Mucosa of gallbladder (tissue), 1 donor: ENCODE measurements at places on chromosomes 6 and 20. TPM values are rescaled to one million over a fixed set of nuclear protein-coding genes. Genes with fewer than 3 reads are reported as not detected.

DNA sequence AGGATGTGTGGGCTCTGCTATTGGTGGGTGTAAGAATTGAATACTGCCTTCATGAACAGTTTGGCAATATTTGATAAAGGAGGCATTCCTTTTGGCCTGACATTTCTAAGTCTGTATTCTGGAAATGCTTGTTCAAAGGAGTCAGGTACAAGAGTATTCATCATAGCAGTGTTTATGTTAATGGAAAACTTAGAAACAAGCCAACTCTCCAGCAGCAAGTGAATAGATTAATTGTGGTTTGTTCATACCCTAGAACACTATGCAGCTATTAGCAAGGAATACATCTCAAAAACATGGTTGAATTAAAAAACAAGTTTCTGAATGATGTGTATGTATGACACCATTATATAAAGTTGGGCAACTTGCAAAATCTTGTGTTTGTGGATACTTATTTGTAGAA, 195.8 kb downstream of the ZFAND3 start:
- no peak for DNase-seq

BTN1A1 gene
- not detected for total RNA-seq

PLG gene
- total RNA-seq = 3.9 TPM

MROH8 gene
- 1.8 TPM for total RNA-seq

PNPLA1 gene
- total RNA-seq = 0.14 TPM

DNA sequence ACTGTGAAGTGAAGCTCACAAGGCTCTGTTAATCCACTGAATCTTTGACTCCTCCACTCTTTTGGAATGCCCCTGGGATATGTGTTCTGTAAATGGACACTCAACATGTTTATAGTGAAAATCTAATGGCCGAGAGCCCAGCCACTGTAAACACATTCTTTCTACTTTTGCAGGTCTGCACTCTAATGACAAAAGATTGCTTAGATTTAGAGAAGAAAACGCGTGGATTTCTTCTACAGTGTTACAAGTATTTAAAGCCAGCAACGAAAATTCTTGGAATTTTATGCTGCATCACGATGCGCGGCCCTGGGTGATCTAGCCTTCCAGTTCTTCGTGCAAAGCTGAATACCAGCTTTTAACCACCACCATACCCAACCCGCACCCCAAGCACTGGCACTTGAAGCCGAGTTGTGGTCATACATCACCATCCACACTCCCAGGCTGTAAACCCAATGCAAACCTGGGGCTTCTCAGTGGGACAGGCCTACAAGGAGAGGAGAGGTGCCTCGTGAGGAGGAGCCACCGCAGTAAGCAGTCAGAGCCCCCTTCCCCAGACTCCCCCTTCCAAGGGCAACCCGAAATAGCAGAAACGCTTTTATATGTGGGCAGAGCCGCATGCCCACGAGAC, 3.7 kb upstream of the FOXO3 start:
- peak; percentile 50 for DNase-seq

DNA sequence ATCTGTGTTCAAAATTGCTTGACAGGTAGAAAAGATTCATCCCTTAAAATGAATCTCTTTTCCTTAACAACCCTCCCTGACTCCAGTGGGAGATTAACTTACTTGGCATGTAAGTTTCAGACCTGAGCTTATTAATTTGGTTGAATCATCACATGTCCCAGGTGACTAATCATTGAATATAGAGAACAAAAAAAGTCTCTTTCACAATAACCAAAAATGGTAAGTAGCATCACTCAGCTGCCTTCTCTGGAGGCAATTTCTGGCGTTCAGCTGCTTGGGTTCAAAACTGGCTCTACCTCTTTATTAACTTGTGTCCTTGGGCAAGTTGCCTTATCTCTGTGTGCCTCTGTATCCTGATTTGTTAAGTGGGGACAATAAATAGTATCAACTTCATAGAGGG, 2.9 kb downstream of the C6orf141 start:
- DNase-seq = no peak

DNA sequence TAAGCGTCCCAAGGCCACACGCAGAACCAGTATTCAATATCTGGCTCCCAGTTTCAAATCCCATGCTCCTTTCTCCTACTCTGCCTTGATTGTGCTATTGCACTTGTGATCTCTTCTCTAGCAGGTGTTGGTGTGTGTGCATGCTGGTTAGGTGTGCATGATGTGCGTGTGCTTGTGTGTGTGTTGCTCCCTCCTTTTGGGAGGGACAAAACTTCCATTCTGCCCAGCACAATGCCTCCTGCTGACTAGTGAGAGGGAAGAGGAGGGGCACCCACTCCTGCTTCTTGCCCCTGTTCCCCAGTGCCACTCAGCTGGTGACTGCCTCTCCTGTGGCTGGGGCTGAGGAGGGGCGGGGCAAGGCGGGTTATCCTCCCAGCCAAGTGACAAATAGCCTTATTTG, 19.7 kb downstream of the CD40 start:
- no peak for DNase-seq

- no peak for DNase-seq
These were observed 29.6 kb downstream of the GCNT2 start for GRCh38 chr6:10550764-10551163.

DNA sequence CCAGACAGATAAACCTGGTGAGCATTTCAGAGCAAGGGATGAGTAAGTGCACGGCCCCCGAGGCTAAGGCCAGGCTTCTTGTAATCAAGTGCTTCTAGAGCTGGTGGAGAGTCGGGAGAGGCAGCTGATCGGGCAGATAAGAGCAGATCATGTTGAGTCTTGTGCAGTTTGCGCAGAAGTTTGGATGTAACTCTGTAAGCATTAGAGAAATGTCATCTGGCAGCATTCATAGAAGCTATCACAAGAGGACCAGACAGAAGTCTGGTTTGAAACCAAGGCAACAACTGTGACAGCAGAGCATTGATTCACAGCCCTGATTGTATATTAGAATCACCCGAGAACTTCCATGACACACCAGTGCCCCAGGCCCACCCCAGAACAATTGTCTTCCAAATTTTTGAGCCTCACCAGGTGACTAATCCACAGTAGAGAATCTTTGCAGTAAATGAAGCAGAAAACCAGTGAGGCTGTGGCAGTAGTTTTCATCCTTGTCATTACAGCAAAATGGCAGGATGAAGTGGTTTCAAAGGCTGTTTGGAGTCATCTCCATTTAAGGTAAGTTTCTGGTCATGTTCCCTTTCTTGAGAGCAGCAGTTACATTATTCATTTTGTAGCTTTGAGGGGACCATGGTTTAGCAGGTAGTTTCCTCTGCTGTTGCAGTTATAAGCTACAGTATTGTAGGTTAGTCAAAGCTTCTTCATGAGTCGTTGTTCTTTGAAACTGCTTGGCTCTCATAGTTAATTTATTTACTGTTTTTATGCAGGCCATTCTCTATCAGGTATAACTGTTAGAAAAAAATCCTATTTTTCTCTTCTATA, 84.1 kb downstream of the RNF217 start:
- no peak for DNase-seq

TRIM31 gene
- total RNA-seq = 3.1 TPM

ZKSCAN3 gene
- 8.6 TPM for total RNA-seq

SLC35F1 gene
- total RNA-seq = 1.1 TPM

MEP1A gene
- not detected for total RNA-seq

GRCh38 chr20:22762576-22763256, 178.3 kb upstream of the FOXA2 start:
- no peak for DNase-seq

GRCh38 chr6:14804785-14805210, 441.1 kb upstream of the JARID2 start:
- peak; percentile 94 for DNase-seq

BMP2 gene
- total RNA-seq = 55.8 TPM

DNA sequence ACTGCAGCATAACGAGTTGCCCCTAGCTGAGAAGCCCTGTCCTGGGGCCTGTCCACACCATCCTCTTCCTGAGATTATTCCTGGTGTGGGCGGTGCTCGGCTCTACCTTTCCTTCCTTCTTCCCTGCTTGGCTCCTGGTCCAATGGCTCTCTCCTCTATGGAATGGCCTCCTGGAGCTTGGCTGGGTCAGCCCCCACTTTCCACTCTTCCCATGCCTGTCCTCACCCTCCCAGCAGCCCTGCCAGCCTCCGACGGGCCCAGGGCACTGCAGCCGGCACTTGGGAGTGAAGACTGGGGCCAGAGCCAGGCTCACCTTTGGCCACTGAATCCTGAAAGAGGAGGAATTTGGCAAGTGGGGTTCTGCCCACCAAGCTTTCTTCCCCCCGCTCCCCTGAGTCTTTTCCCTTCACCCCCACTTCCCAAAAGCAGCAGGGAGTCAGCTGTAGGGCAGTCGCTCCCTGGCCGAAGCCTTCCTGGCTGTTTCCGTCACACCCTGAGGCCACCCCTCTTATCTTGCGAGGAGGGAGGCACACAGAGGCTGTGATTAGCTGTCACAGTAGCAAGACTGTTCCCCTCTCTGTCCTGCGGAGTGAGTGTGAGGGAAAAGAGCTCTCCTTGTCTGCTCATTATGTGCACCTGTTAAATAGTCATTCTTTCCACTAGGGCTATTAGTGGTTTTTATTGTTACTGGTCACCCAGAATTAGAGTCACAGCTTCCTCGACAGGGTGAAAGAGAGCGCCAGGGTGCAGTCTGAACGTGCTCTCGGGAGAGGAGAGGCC, 6.3 kb upstream of the CDSN start:
- DNase-seq = no peak

RALGAPB gene
- total RNA-seq = 36.5 TPM

PLN gene
- total RNA-seq = 152 TPM

- no peak for DNase-seq
These were observed 1326.3 kb upstream of the GJE1 start for GRCh38 chr6:140806431-140806830.

IMPG1 gene
- total RNA-seq = not detected

DNA sequence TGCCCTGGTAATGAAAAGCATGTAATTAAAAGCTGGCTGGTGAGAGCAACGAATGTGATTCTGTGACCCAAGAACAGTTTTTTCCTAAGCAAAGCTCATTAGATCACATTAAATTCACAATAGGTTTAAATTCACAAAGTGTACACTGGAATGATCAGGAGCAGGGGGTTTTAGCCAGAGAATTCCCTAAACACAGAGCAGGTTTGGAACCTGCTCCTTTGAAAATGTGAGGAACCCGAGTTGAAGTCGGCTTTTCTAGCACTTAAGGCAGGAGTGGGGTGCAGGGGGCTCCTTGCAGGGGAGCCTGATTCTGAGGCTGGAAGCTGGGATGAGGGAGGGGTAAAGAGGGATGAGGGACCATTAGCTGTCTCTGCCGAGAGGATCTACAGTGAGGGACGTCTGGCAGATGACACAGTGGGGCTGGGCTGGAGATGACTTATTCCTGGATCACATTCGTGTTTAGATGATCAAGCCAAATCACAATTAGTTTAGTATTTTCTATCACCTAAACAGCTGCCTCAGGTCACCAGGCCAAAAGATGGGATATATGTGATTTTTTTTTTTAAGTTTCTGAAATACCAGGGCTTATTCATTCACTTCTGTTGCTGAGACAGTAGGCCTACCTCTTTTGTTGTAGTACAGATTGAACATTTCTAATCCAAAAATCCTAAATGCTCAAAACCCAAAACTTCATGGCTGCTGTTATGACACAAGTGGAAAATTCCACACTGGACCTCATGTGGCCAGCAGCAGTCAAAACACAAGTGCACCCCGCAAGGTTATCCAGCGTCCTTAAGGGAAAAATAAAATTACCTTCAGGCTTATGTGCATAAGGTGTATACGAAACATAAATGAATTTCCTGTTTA, 93.1 kb upstream of the HIVEP1 start:
- no peak for DNase-seq

TRIM15 gene
- 19.6 TPM for total RNA-seq

DNA sequence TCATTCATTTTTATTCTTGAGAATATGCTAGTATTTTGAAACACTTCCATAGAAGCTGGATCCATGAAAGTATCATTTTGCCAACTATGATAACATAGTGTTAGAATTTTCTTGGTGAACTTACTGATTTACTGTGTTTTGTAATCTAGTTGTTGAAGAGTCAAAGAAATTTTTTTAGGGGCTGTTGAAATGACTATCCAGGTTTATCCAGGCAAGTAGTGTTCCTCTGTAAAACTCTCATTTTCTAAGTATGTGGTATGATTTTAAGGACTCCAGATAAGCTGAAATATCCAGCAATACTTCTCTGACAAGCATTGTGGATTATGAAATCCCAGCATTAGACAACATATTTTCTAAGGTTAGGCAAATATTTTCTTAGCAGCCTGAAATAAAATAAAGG, 95.9 kb downstream of the GRIK2 start:
- no peak for DNase-seq

DNA sequence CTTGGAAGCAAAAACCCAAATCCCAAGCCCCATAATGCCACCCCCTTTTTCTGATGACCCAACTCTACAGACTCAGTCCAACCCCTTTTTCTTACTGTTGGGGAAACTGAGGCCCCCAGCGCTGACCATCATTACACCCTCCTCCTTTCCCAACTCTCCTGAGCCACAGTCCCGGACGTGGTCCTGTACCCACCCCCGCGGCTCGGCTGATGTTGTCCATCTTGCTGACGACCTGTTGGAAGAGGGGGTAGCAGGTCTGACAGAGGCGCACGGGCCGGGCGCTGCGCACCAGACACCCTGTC, 533 bp downstream of the OSTM1 start:
- no peak for DNase-seq

GRCh38 chr6:105994591-105995390, 91.3 kb upstream of the PRDM1 start:
- peak; percentile 60 for DNase-seq

MYCT1 gene
- total RNA-seq = 6.8 TPM

DNA sequence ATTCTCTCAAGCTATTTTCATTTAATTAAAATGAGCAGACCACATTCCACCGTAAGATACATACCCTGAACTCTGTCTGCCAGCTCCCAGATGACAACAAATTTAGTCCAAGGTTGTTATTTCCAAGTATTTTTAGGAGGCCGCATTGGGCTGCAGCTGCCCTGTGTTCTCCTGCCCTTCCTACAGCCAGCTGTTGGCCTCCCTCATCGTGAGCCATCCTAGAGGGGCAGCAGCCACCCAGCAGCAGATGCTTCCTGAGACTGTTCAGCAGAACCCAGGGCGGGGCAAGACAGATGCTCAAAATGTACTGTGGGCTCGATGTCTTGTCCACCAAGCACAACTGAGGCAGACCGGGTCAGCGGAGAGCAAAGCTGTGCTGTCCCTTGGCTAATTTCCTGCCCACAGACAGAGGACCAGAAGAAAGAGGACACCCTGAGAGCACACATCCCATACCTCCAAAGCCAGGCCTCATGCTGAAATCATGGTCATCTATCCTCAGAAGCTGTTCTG, 16.4 kb downstream of the GABRR1 start:
- no peak for DNase-seq

- no peak for DNase-seq
These were observed 11.2 kb downstream of the SLC22A1 start for GRCh38 chr6:160132776-160133338.

TUBB2B gene
- 24.5 TPM for total RNA-seq

GRCh38 chr6:28943223-28943556, 19.4 kb upstream of the TRIM27 start:
- DNase-seq = no peak

DNA sequence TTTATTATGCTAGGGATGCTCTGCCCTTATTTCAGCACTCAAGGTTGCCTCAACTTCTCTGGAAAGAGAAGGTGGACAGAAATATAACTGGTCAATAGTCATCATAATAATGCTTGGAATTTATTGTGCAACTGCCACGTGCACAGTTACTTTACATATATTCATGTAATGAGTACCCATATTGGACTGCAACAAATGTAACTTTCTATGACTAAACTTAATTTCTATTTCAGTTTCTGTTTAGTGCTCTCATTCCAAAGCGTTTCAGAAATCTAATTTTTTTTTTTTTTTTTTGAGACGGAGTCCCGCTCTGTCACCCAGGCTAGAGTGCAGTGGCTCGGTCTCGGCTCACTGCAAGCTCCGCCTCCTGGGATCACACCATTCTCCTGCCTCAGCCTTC, 28.3 kb upstream of the CD83 start:
- no peak for DNase-seq

GGT7 gene
- 40.6 TPM for total RNA-seq

IL20RA gene
- total RNA-seq = 15.1 TPM

GRCh38 chr6:163417595-163417994, 3.1 kb downstream of the QKI start:
- no peak for DNase-seq
